Effector memory CD8-positive, alpha-beta T cell (primary cell): ENCODE measurements at places on chromosomes 7 and 10.
A peak's percentile ranks its signal among the peaks of the same experiment; 100 is the strongest.

DNA sequence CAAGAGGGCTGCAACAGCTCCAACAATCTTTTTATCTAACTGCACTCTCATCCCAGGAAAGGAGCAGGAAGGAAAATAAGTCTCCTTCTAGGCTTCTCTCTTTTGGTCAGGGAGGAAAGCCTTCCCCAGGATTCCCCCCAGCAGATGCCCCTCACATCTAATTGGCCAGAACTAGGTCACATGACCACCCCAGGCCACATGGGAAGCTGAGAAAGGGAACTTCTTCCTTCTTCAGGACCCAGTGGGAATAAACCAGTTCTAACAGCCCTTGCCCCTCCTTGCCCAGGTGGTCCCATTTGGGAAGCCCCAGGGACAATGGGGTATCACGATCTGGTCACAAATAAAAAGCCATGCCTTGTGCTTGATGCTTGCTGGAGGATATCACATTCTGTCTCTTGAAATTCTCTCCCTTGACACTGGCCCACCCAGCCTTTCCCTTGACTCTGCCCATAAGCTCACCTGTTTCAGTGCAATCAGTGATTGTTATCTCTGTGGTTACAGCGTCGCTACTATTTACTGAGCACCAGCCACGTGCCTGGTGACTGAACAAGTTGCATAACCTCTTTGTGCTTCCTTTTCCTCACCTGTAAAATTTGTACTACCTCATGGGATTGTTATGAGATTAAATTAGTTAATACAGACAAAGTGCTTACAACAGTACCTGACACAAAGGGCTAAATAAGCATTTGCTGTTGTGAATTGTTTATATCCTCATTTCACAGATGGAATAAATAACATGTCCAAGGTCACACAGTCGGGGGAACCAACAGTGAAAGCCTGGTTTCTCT is 9.0 kb upstream of the TACR2 start:
- DNase-seq, result no peak
- H3K36me3 ChIP-seq, result peaks cover 3% of the 10 kb centered on the region
- H3K4me3 ChIP-seq, result peak overlapping the region; percentile 32
- H3K27me3 ChIP-seq, result peaks cover 8% of the 10 kb centered on the region
- H3K27ac ChIP-seq, result peak overlapping the region; percentile 86
- H3K4me1 ChIP-seq, result peaks cover 40% of the 10 kb centered on the region

DNA sequence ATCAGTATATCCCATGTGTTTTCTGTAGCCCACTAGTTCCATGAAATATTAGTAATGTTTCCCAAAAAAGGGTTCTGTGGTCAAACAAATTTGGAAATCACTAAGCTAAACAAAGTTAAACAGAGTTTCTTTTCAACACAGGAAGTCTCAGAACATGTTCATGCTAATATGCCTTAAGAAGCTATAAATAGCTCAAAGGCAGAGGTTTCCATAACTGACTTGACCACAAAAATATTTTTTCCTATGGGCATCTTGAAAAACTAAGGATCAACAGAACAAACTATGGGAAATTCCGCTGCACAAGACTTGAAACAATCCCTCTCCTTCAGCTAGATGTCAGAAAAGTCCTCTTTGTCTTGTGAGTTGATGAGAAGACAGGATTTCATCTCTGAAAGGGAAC is 59.7 kb downstream of the SEM1 start:
- no peaks in the 10 kb centered on the region for H3K4me1 ChIP-seq
- H3K27ac ChIP-seq, result no peak overlapping the region
- peaks cover 3% of the 10 kb centered on the region for H3K36me3 ChIP-seq
- H3K4me3 ChIP-seq, result no peak overlapping the region

DNA sequence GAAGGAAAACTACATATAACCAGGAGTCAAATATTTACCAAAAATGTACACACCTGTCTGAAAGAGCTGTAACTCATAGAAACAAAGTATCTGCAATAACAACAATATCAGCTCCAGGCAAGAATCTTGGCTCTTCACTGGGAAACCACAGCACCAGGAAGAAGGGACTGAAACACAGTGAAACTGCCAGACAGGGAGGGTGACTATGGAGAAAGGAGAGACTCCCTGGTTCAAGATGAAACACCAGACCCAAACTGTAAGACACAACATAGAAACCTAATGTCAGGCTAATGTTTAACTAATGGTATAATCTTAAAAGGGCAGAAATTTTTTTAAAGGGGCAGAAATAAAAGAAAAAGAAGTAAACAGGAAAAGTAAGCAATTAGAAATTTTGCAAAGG is 11.5 kb upstream of the TAS2R39 start:
- peaks cover 62% of the 10 kb centered on the region for H3K27me3 ChIP-seq
- no peak overlapping the region for H3K4me3 ChIP-seq
- no peaks in the 10 kb centered on the region for H3K4me1 ChIP-seq
- no peak for DNase-seq

GRCh38 chr7:126001349-126001748 is 1071.7 kb upstream of the POT1 start:
- no peaks in the 10 kb centered on the region for H3K4me1 ChIP-seq
- H3K27ac ChIP-seq, result no peak overlapping the region
- H3K27me3 ChIP-seq, result no peaks in the 10 kb centered on the region
- no peak overlapping the region for H3K4me3 ChIP-seq
- no peaks in the 10 kb centered on the region for H3K36me3 ChIP-seq

GRCh38 chr7:95269640-95270039 is 54.7 kb downstream of the PON1 start:
- H3K36me3 ChIP-seq, result no peaks in the 10 kb centered on the region
- DNase-seq, result no peak
- no peaks in the 10 kb centered on the region for H3K4me1 ChIP-seq
- H3K27ac ChIP-seq, result no peak overlapping the region
- H3K27me3 ChIP-seq, result peaks cover 12% of the 10 kb centered on the region

DNA sequence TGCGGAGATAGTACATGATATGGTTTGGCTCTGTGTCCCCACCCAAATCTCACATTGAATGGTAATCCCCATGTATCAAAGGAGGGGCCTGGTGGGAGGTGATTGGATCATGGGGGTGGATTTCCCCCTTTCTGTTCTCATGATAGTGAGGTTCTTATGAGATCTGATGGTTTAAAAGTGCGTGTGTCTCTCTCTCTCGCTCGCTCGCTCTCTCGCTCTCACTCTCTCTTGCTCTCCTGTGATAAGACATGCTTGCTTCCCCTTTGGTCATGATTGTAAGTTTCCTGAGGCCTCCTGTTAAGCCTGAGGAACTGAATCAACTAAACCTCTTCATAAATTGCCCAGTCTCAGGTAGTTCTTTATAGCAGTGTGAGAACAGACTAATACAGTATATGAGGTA is 171.9 kb downstream of the NSUN6 start:
- peaks cover 8% of the 10 kb centered on the region for H3K27me3 ChIP-seq
- no peak for DNase-seq
- no peaks in the 10 kb centered on the region for H3K36me3 ChIP-seq
- H3K27ac ChIP-seq, result no peak overlapping the region
- no peaks in the 10 kb centered on the region for H3K4me1 ChIP-seq

DNA sequence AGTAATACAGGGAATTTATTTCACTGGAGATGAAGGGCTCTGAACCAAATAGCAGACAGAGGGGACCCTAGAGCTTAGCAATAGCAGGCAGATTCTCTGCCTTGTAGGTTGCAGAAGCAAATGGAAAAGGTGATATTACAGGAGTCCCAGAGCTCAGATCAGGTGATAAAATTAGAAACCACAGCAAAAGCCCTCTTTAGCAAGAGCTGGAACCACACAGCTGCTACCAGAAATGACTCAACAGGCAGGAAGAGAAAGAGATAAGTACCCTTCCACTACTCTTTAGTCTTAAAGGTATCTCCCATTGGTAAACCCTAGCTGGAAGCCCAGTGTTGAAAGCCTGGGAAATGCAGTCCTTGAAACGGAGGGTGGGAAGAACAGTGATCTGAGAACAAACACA is 535.6 kb upstream of the GHITM start:
- H3K27ac ChIP-seq, result no peak overlapping the region
- H3K27me3 ChIP-seq, result no peaks in the 10 kb centered on the region
- H3K36me3 ChIP-seq, result no peaks in the 10 kb centered on the region
- DNase-seq, result no peak
- H3K4me1 ChIP-seq, result no peaks in the 10 kb centered on the region

- no peak overlapping the region for H3K4me3 ChIP-seq
- DNase-seq, result no peak
- no peaks in the 10 kb centered on the region for H3K4me1 ChIP-seq
- H3K27me3 ChIP-seq, result no peaks in the 10 kb centered on the region
Observed at GRCh38 chr10:24416248-24416647, 207.3 kb downstream of the KIAA1217 start.

DNA sequence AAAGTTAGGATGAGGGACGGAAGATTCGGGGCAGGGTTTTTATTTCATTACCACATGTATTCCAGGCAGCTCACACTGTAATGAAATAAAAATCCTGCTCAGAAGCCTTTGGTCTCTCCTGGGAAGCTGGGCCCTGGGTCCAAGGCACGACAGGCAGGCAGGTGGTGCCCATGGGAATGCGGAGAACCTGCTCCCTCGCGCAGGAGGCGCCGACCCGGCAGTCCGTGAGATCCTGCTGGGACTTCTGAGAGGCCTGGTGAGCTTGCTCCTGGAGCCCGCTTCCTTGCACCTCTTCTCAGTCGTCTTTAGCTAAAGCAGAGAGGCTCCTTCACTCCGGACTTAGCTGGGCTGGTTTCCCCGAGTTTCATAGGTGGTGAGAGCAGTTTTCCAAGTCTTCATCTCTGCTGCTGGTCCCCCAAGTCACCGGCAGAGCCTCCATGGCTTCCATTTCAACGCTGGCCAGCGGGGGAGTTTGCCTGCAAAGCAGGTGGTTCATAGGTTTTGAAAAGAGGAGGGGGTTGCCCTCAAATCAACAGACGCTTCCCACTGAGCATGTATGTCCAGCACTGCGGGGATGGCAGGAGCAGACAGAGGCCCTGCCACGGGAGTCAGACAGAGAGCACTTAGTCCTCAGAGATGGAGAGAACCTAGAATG is 24.5 kb downstream of the IL15RA start:
- no peaks in the 10 kb centered on the region for H3K27me3 ChIP-seq
- peaks cover 48% of the 10 kb centered on the region for H3K36me3 ChIP-seq
- H3K4me3 ChIP-seq, result no peak overlapping the region
- peaks cover 2% of the 10 kb centered on the region for H3K4me1 ChIP-seq
- no peak overlapping the region for H3K27ac ChIP-seq

GRCh38 chr7:25424113-25424512 is 195.8 kb upstream of the NPVF start:
- no peaks in the 10 kb centered on the region for H3K4me1 ChIP-seq
- no peak for DNase-seq
- no peaks in the 10 kb centered on the region for H3K36me3 ChIP-seq
- peaks cover 8% of the 10 kb centered on the region for H3K27me3 ChIP-seq
- no peak overlapping the region for H3K4me3 ChIP-seq

- H3K36me3 ChIP-seq, result no peaks in the 10 kb centered on the region
- no peak for DNase-seq
- H3K4me3 ChIP-seq, result peak overlapping the region; percentile 38
- peaks cover 5% of the 10 kb centered on the region for H3K4me1 ChIP-seq
Observed at GRCh38 chr10:58511765-58512490, 744 bp upstream of the BICC1 start.

- DNase-seq, result peak; percentile 87
- peaks cover 7% of the 10 kb centered on the region for H3K36me3 ChIP-seq
- H3K27me3 ChIP-seq, result peaks cover 15% of the 10 kb centered on the region
- peak within 1 kb of the TSS; percentile 73 for H3K4me3 ChIP-seq
- H3K27ac ChIP-seq, result peak within 1 kb of the TSS; percentile 90
Observed at GRCh38 chr10:124461642-124462347, at the start of gene LHPP. Gene LHPP, plus strand, starts transcription at chr10:124461823. Its CDS starts 40 bp downstream, at chr10:124461863.

DNA sequence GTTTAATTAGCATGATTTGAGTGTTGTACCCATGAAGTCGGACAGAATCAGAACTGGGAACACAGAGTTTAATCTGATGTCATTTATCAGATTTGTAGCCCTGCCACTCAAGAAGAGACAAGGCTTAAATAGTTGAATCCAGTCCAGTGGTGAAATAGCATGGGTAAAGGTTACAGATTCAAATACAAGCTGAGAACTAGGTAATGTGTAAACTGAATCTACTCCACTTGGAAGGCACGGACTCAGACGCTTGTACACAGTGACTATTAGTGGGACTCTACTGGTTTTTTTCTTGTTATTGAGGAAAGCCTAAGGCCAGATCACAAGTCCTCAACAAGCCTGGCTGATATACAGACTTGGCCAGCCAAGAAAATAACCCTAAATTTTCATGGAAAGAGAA is 142.9 kb downstream of the CTTNBP2 start:
- H3K4me1 ChIP-seq, result no peaks in the 10 kb centered on the region
- DNase-seq, result no peak
- no peaks in the 10 kb centered on the region for H3K36me3 ChIP-seq
- peaks cover 20% of the 10 kb centered on the region for H3K27me3 ChIP-seq

GRCh38 chr7:11130012-11130411 is 156.3 kb downstream of the PHF14 start:
- no peak overlapping the region for H3K27ac ChIP-seq
- no peak overlapping the region for H3K4me3 ChIP-seq
- DNase-seq, result no peak

GRCh38 chr7:117750612-117751563 is 122.4 kb downstream of the CTTNBP2 start:
- H3K4me1 ChIP-seq, result no peaks in the 10 kb centered on the region
- no peak overlapping the region for H3K4me3 ChIP-seq
- H3K27me3 ChIP-seq, result no peaks in the 10 kb centered on the region
- no peak overlapping the region for H3K27ac ChIP-seq

GRCh38 chr10:95408983-95409873 is 118.4 kb upstream of the PDLIM1 start:
- H3K27me3 ChIP-seq, result no peaks in the 10 kb centered on the region
- H3K36me3 ChIP-seq, result no peaks in the 10 kb centered on the region
- no peak for DNase-seq
- no peak overlapping the region for H3K27ac ChIP-seq
- no peaks in the 10 kb centered on the region for H3K4me1 ChIP-seq

DNA sequence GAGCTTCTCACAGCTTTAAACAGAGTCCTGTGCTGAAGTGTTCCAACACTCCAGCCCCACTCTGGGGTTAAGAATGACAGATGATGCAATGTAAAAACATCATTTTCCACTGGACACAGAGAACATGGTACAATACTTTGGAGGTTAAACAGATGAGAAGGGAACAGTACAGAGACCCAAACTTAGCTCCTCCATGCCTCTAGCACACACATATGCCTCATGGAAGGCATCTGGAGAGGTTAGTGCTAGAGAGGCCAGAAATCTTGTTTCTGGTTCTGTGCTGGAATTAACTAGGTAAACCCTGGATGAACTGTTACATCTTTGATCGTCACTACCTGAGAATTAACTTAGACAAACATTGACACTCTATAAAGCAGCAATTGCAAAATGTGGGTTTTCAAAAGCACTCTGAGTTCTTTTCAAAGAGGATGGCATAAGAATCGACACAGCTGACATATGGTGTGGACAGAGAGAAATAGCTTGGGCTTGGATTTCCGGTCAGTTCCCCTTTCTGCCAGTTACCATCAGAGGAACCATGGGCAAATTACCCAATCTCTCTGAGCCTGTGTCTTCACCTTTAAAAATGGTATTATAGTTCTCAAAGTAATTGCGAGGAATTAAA is 81.9 kb downstream of the KCNMA1 start:
- no peak for DNase-seq
- H3K27me3 ChIP-seq, result peaks cover 17% of the 10 kb centered on the region
- no peaks in the 10 kb centered on the region for H3K36me3 ChIP-seq

DNA sequence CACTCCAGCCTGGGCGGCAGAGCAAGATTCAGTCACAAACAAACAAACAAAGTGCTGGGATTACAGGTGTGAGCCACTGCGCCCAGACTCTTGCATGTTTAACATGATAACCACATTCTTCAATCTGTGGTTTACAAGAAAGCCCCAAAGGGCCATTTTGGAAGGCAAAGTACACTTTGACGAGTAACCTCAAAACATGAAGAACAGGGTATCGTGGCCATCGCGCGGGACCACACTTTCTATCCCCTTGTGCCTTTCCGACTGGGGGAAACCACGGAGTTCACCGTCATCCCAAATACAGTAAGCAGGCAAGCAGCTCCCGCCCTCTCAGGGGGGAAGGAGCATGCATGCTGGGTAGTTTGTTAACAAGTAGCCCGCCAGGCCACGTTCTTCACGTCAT is 125.2 kb downstream of the RNF216 start:
- no peak overlapping the region for H3K27ac ChIP-seq
- no peak for DNase-seq
- H3K4me1 ChIP-seq, result no peaks in the 10 kb centered on the region
- no peak overlapping the region for H3K4me3 ChIP-seq
- no peaks in the 10 kb centered on the region for H3K27me3 ChIP-seq
